Dermis microvascular lymphatic vessel endothelial cell (primary cell): ENCODE measurements at places on chromosomes 7 and 10. TPM values are rescaled to one million over a fixed set of nuclear protein-coding genes. Genes with fewer than 3 reads are reported as not detected.

- no peak for DNase-seq
These were observed 25.9 kb downstream of the TYW1 start for GRCh38 chr7:67022511-67022910.

DNA sequence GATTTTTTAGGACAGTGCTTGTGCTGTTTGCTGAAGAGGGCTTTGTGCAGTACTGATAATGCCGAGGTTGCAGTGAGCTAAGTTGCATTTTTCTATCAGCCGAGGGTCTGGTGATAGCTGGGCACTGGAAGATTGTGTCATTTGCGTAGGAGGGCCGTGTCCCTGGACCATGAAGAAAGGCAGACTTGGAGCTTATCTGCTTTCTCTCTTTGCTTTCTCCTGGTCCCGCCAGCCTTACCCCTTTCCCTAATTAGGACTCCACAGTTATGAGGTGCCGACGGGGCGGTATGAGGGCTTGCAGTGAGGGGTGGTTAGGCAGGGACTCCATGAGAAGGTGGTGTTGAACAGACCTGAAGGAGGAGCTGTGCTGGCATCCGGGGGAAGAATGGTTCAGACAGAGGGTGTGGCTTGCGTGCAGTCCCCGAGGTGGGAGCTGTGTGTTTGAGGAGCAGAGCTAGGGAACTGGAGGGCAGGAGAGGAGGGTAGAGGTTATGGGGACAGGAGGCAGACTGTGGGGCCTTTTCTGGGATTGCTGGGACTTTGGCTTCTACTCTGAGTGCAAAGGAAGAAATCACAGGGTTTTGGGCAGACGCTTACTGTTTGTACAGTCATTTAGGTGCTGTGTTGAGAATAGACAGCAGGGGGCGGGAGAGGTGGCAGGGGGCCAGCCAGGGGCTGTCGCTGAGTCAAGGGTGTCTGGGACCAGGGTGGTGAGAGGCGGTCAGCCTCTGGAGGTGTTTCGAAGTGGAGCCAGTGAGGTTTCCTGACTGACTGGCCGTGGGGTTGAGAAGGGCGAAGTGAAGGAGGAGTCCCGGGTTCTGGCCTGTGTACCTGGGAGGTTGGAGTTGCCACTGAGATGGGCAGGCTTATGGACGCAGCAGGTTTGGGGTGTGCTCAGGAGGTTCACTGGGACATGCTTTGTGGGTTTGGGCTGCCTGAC, 43.4 kb downstream of the PRF1 start:
- no peak for DNase-seq

DNA sequence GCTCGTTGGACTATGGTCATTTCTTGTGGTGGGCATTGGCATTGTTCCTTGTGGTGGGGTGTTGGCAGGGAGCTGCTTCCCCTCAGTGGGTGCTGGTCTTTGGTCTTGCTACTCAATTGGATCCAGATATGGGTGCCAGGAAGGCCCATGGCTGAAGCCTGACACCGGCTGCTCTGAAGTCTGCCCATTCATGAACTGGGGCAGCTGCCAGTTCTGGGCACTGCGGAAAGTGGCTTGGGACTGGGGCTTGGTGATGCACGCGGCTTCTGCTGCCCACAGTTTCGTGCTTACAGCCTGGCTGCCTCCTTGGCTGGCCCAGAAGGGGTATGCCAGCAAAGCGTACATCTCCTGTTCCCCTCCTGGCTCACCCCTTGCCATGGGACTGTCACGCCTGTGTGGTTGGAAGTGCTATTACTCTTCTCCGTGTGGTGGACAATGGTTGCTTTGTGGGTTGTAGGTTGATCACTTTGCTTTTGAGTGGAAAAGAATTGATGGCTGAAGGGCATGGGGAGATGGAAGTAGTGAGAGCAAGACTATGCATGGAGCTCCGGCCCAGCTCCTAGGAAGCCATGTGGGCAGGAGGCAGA, 54.7 kb downstream of the ADAMTS14 start:
- DNase-seq, result no peak

Gene NUTM2D
- total RNA-seq, result 0.77 and 1.0 TPM in 2 replicates

Gene GSDME
- 13.7 and 15.1 TPM in 2 replicates for total RNA-seq

Gene TCAF2
- 3.9 and 7.3 TPM in 2 replicates for total RNA-seq
